B cell (primary cell): ENCODE measurements at places on chromosomes 1 and 21. TPM values are rescaled to one million over a fixed set of nuclear protein-coding genes. Genes with fewer than 3 reads are reported as not detected.

DNA sequence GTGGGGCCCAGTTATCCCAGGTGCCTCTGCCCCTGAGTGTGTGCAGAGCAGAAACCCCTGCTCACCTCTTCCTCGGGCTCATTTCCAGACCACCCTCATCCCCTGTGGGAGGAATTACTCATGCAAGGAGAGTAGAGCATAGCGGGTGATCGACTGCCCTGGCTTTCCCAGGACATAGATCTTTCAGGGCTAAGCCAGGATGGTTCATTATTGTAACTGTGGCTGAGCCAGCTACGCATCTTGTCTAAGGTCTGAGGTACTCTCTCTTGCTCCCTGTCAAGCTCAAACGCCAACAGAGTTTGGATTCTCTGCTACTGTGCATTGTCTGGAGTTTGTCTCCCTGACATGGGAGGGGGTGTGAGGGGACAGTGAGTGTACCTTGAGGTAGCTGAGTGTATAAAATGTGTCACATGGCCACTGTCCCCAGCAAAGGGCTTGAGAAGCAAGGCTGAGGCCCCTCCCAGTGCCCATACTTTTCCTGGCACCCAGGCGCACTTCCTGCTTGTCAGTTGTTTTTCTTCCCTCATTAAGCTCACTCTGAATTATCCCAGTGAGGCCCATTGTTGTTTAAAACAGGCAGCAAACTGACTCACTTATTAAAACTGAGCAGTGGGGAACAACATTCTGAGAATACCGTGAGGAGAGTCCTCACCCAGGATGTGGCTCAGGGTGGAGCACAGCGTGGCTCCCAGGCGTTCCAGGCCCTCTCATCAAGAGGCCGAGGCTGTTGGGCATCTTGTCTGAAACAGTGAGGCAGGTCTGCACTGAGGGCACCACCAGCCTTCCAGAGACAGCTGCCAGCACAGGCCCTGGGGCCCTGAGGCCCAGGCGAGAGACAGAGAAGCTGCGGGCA lies 92.9 kb downstream of the LAMC2 start:
- DNase-seq = no peak

- DNase-seq = no peak
Measured at GRCh38 chr21:39034590-39035536, 148.4 kb downstream of the PSMG1 start.

Gene BGLAP
- 1.4 and 3.1 TPM in 2 replicates for polyA plus RNA-seq

Gene USP48
- 21.2 and 29.4 TPM in 2 replicates for polyA plus RNA-seq

Gene CTH
- 0.84 and 2.9 TPM in 2 replicates for polyA plus RNA-seq
